Left colon (tissue), 2 donors: ENCODE measurements at places on chromosomes 16 and 17.
A peak's percentile ranks its signal among the peaks of the same experiment; 100 is the strongest.

DNA sequence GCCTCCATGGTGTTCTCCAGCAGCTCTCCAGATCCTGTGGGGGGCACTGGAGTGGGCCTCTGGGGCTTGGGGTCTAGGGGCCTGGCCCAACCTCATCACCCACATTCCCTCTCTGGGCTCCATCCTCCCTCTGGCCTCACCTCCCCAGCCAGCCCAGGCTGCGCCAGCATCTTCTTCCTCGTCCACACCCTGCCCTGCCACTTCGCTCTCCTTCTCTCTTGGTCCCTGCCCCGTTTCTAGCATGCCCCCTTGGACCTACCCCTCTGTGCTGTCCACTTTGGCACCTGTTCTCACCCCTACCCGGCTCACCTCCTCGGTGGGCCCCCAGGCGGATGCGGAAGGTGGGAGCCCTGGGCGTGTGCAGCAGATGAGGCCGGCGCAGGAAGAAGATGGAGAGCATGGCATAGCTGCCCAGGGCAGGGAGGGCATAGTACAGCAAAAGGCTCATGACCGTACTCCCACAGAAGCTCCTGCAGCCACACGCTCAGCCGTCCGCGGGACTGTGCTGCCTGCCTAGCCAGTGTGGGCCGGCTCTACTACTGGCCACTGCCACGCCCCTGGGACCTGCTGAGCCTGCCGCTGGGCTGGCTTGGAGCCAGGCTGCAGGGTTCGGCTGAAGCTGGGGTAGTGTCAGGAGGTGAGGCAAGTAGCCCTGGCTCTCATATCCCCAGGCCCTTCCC is at the start of gene GDPD3:
GDPD3 (minus strand) TSS at position 507 of the 680 bp plus-strand sequence; CDS start at position 448, 59 bp downstream.
- DNase-seq, result peak; percentile 88

GRCh38 chr16:2775765-2776499 is 1.1 kb downstream of the ELOB start:
- DNase-seq, result no peak

DNA sequence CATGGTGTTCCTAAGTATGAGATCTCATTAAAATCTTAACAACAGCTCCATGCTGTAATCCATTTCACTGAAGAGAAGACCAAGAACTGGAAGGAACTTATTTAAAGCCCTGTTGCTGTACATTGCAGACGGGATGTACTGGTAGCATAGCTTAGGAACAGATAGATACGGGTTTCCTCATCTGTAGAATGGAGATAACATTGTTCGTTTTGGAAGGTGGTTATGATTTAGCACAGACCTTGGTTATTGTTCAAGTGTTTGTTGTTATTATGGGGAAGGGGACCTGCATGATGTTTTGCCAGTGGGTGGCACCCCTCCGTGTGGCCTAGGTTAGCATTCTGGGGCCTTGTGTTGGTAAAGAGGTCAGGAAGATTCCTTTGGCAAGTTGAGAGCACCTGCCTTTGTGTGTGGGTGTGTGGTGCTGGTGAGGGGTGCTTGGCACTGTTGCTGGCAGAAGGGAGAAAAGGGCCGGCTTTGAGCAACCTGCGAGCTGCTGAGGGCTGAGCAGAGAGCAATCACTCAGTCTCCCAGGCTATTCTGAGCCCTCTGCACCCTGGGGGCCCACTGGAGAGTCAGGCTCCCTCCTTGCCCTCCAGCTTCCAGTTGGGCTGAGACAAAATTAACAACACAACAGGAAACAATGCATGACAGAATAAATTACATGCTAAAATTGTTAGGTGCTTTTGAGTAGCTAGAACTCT is 2.3 kb downstream of the TAOK2 start:
- no peak for DNase-seq

- no peak for DNase-seq
These were observed 23.4 kb upstream of the KRT24 start for GRCh38 chr17:40726919-40727318.

GRCh38 chr16:57555831-57556230 is 13.4 kb downstream of the ADGRG5 start:
- DNase-seq, result no peak

DNA sequence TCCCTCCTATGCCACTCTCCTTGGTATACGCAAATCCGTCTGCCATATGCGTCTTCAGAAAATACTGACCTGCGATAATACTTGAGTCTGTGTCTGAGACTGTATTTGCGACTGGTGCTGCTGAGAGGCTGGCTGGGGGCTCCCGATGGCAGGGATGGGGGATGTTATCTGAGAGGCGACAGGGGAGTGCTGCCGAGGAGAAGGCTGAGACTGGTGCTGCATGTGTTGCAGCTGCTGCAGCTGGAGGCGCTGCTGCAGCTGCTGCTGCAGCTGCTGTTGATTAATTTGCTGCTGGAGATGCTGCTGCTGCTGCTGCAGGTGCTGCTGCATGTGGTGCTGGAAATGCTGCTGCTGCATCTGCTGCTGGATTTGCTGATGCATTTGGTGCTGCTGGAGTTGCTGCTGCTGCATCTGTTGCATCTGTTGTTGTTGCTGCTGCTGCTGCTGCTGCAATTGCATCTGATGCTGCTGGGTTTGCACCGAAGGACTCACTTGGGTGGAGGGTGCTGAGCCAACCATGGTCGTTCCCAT is 107.7 kb downstream of the TOX3 start:
- DNase-seq, result no peak

DNA sequence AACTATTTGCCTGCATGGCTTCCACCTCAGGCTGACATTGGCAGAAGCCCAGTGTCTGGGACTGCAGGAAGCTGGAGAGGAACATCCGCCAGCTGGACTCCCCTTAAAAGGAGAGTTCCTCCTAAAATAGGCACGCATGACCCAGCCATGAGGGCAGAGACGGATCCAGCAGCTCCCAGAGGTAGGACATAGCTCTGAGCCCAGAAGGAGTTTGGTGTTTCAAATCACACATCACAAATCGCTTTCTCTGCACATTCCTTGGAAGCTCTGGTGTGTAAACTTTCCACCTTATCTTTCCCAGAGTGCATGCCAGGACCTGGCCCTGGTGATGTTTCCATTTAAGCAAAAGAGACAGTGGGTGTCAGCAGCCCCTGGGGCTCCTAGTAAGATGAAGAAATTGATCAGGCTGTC is 231.1 kb upstream of the CDH5 start:
- peak; percentile 31 for DNase-seq

DNA sequence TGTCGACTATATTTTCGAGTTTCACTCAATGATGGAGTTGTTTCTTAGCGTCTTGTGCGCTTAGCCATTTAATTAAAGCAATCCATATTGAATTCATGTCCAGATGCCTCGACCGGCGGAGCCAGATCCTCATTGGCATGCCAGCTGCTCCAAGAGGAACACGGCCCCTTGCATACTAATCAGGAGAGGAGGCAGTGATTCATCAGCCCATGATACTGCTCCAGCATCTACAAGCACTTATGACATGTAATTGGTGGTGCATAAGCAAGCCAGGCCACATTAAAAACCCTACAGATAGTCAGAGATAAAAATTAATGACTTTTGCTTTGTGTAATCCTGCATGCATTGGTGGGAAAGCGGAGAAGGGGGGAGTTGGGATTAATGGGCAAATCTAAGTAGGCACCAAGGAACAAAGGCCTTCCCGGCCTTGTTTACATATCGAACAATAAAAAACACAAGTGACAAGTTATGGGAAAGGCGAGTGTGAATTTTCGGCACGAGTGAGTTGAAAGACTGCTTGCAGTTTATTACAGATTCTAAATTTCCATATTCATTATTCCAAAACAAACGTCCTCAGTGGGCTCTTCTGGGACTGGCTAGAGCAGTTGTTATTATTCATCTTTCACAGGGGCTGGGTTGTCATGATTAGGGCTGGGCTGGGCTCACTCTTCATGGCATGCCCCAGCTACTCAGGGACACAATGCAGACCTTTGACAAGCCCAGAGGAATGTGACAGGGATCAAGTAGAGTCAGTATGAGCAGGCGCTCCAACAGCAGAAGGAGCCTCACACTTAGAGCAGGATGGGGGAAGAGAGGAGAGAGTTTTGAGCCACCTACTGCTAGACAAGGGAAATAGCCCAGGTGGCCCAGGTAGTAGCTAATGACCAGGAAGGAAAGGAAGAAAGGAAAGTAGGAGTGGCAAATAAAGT is 281.7 kb upstream of the ZFHX3 start:
- DNase-seq, result peak; percentile 7

- no peak for DNase-seq
These were observed 1.7 kb upstream of the B4GALNT2 start for GRCh38 chr17:49130891-49131290.

GRCh38 chr17:47982091-47982617 is 11.2 kb downstream of the CDK5RAP3 start:
- DNase-seq, result no peak

DNA sequence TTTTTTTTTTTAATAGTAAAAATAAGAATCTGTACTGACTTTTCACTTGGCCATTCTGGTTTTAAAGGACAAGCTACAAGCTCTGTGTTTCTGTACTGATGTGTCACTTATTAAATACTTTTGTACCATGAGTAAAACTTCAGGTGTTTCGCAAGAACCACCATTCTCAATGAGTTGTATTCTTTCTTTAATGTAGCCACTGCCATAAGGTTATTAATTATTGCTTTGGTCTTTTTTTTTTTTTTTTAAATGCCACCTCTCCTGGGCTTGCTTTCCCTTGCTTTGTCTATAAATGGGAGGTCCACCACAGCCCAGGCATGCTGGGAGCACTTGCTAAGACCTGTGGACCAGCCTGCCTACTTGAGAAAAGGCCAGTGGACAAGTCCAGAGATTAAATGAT is 8.4 kb downstream of the ARL2BP start:
- DNase-seq, result no peak

DNA sequence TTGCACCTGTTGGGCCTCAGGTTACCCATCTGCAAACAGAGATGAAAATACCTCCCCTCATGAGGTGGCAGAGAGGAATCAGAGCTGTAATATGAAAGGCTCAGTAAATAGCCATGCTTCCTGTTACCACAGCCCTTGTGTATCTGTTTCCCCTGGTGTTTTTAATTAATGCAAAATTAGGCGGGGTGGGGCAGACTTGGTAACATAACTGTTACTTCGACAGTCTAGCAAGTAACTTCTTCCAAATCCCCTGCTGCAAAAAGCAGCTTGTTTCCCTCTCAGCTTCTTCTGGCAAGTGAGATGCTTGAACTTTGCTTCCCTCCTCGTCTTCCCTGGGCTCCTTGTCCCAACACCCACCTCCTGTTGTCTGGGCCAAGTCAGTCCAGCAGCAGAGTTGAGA is 381.5 kb downstream of the CPPED1 start:
- DNase-seq, result no peak

DNA sequence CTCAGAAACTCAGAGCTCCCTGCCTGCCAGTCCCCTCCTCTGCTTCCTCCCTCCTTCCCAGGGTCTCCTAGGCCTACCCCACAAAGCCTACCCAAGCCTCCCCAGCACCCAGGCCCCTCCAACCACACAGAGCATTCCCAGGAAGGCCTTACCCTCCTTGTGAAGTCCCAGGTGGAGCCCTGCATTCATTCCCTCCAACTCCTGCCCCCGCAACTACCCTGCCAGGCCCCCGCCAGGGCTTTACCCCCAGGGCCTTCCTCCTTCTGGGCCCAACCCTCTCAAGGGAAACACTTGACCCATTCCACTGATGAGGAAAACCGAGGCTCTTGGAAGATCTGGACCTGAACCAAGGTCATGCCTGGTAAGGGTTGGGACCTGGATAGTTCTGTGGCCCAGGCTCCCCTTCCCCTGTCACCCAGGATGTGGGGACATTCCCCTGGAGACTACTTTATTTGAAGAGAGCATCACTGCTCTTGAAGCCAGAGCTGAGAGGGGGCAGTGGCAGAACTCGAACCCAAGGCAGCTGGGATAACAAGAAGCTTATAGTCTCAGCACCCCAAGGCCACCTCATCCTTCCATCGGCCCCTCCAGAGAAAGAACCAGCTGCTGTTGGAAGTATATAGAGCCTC is 12.5 kb downstream of the PLLP start:
- no peak for DNase-seq

- peak; percentile 79 for DNase-seq
These were observed 141.0 kb upstream of the KCNJ18 start for GRCh38 chr17:21551081-21551881.

GRCh38 chr17:41185001-41185400 is 290 bp upstream of the KRTAP4-1 start:
- no peak for DNase-seq
